ENCODE measurements at places on chromosomes 13 and 19.

DNA sequence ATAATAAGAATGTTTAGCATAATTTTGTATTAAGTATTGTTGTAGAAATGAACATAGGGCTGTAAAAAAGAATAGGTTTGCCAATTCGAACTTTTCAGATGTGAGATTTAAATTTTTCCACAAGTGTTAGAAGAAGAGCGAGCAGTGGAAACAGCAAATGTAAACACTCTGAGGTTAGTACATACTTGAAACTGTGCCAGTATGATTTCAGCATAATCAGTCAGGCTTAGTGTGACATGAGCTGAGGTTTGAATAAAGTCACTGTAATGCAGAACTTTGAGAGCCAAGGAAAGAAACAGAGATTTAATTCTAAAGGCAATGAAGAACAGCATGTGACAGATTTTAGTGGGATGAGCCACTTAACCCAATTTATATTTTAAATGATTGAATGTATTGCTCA lies 2166.4 kb downstream of the PCDH9 start:
- no peak for DNase-seq

GRCh38 chr19:11560404-11561051 lies 1.5 kb upstream of the ELOF1 start:
- DNase-seq = peak; percentile 32

- DNase-seq = no peak
Measured at GRCh38 chr13:98930151-98930591, 47.7 kb downstream of the DOCK9 start.

DNA sequence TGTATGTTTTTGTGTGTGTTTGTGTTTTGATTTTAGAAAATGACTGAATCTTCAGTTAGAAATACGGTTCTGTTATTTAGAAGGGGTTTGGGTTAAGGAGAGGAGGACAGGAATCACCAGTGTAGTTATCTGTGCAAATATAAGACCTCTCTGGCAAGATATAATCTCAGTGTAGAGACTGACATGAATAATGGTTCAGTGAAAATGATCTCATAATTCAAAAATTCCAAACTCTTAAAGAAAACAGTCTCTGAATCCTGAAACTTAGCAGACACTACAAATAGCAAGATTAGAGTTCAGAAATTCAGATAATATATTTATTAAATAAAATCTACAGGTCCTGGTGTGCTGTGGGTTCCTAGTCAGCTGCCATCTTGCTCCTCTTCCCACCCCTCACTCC lies 73.5 kb downstream of the PDS5B start:
- DNase-seq = no peak

DNA sequence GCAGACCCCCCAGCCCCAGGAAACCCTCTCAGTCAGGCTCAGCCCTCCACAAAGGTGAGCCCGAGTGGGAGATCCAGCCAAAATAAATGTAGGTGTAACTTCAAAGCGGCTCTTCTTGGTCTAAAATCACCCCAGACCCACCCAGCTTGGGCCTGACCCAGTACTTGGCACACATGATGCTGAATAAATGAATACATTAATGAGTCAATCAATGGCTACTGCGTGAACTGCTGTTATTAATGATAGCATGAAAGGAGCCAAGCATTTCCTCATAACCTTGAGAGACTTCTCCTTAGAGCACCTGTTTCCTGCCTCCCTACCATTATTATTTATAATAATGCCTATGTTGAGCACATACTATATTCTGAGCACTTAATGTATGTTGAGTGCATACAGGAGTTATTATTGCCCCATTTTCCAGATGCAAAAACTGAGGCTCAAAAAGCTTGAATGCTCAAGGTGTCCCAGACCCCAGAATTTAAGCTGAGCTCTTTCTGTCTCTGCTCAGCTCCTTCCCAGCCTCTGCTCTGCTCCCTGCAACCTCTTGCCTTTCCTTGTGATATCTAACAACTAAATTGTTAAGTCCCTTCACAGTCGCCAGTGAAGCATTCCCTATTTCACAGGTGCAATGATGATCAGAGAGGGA lies 4.3 kb downstream of the NOTCH3 start:
- DNase-seq = no peak

DNA sequence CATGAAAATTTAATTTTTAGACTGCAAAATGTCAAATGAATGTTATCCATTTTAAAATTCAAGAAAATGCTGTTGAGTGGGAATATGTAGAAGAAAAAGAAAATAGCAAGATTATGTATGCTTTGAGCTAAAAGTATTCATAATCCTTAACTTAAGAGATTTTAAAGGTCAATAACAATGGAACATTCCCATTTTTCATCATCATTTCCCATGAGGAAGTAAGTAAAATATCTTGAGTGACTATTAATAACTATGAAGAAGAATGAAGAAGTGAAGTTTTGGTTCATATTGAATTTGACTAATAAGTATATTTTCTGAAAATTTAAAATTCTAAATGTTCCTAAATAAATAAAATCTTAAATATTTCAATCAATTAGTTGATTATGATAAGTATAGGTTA lies 273.4 kb downstream of the DACH1 start:
- no peak for DNase-seq

DNA sequence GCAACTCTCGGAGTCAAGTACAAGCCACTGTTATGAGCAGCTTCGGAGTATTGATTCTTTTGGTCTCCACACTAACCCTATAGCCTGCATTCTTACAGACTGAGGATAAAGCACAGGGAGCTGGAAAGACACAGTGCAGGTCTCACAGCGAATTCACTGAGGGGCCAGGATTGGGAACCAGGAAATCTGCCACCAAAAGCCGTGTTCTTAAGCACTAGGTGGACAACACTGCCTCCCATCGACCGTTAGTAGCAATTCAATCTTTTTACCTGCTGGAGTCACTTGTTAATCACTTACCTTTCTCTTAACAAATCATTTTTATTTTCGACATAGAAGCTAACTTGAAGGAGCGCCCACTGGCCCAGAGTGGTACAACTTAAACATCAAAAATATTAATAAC lies 6.3 kb downstream of the PMIS2 start:
- no peak for DNase-seq

DNA sequence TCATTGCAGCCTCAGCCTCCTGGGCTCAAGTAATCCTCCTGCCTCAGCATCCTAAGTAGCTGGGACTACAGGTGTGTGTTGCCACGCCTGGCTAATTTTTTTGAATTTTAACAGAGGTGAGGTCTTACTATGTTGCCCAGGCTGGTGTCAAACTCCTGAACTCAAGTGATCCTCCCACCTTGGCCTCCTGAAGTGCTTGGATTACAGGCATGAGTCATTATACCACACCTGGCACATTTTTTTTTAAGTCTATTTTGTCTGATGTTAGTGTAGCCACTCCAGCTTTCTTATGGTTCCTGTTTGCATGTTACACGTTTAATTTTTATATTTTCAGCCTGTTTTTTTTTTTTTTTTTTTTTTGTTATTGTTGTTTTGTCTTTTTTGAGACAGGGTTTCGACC lies 24.8 kb downstream of the KDM4B start:
- DNase-seq = no peak

DNA sequence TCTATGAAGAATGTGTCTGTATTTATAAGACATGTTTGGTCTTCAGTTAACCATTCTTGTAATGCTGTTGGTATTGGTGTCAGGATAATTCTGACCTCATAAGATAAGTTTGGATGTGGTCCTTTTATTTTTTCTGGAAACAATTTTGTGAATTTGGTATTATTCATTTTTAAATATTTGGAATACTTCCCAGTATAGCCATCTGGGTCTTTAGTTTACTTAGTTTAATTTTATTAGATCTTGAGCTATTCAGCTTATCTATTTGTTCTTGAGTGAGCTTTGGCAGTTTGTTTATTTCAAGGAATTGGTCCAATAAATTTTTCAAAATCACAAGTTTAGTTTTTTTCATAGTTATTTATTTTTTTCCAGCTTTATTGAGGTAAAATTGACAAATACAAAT lies 335.4 kb upstream of the PCDH20 start:
- no peak for DNase-seq

DNA sequence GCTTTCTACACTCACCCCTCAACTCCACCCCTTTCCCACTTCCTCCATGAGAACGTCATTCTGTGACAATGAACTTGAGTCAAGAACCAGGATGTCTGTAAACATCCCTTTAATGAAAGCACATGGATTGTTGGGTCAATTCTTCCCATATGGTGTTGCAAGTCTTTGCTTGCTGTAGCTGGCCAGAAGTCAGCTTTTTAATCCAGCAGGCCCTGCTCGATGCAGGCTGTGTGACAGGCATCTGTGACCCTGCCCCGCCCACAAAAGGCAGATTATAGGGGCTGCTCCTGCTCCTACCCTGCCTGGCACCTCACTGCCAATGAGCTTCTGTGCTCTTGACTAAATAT lies 78.0 kb downstream of the STARD13 start:
- no peak for DNase-seq

DNA sequence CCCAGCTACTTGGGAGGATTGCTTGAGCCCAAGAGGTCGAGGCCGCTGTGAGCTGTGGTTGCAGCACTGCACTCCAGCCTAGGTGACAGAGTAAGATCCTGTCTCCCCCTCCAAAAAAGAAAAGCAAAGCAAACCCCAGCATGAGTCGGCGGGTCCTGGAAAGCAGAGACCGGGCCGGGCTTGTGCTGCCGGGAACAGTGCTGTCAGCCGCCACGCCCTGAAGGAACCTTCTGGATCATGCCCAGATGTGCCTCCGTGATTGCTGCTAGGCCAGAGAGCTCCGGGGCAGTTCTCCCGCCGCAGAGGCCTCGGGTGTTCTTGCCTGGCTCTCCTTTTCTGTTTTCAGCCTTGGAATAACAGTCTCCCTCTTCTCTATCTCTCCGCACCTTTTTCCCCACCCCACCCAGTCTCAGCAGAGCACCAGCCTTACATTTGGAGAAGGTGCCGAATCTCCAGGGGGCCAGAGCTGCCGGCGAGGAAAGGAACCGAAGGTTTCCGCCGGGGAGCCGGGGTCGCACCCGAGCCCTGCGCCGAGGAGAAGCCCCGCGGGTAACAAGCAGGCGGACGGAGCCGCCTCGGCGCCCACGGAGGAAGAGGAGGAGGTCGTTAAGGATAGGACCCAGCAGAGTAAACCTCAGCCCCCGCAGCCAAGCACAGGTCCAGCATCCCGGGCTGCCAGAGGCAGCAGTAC lies 181.9 kb downstream of the STK24 start:
- DNase-seq = no peak

DNA sequence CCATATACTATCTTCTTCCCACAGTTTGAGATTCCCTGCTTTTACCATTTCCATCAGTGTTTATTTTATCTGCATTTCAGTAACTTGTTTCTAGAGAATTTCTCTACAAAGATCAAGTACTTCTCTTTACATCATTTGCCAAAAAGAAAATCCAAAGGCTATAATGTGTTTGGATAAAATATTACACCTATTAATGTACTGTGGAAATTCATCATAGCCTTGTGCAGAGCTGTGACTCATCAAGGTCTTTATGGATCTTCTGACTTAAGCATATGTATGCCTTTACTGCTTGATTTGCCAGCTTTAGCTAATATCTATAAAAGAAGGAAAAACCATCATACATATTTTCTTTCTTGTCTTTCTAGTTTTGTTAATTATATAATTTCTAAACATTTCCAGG lies 9.6 kb upstream of the HTR2A start:
- DNase-seq = no peak

GRCh38 chr13:110116072-110116487 lies 190.9 kb downstream of the COL4A1 start:
- DNase-seq = no peak

DNA sequence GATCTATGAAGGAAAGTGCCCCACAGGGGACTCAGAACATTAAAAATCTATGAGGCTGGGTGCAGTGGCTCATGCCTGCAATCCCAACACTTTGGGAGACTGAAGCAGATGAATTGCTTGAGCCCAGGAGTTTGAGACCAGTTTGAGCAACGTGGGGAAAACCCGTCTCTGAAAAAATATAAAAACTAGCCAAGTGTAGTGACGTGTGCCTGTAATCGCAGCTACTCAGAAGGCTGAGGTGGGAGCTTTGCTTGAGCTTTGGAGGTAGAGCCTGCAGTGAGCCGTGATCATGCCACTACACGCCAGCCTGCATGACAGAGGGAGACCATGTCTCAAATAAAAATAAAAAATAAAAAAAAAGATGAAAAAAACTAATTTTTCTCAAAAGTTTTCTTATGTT lies 1070.6 kb downstream of the PCDH9 start:
- DNase-seq = no peak

DNA sequence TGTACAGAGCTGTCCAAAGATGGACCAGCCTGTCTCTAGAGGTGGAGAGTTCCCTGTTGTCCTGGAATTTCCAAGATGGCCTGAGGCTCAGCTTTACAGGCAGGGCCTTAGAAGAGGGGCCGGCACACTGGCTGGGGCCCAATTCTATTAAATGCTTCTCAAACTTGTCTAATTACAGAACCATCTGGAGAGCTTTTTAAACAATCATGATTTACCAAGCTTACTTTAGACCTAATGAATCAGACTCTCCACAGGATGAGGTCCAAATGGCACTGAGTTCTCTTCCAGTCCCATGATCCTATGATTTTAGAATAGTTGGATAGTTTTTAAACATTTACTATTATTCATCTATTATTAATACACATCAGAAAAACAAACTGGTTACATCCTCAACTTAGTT lies 123.5 kb downstream of the DNAJC3 start:
- no peak for DNase-seq

DNA sequence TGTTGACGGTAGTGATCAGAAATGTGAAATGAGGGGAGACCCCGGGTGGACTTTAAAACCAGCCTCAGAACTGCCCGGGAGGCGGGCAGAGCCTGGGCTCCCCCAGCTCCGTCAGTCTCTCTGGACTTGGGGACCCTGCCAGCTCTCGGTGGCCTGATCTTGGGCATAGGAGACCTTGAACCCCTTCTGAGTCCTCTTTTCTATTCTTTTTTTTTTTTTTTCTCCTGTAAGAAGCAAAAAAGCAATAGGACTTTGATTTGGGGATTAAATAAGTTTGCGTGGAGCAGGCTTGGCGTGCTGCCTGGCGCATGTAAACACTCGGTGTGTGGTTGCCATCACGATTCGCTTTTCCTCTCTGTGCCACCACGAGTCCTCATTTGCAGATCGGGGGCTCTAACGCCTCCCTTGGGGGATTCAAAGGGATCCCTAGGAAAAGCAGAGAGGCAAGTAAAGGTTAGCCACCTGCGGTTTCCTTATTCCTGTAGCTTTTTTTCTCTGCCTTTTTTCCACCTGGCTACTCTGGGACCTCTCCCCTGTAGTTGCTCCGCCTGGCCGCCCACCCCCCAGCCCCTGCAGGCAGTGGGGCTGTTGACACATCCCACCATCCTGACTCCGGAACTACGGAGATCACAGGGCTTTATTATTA lies 1.3 kb downstream of the SAFB start:
- no peak for DNase-seq

DNA sequence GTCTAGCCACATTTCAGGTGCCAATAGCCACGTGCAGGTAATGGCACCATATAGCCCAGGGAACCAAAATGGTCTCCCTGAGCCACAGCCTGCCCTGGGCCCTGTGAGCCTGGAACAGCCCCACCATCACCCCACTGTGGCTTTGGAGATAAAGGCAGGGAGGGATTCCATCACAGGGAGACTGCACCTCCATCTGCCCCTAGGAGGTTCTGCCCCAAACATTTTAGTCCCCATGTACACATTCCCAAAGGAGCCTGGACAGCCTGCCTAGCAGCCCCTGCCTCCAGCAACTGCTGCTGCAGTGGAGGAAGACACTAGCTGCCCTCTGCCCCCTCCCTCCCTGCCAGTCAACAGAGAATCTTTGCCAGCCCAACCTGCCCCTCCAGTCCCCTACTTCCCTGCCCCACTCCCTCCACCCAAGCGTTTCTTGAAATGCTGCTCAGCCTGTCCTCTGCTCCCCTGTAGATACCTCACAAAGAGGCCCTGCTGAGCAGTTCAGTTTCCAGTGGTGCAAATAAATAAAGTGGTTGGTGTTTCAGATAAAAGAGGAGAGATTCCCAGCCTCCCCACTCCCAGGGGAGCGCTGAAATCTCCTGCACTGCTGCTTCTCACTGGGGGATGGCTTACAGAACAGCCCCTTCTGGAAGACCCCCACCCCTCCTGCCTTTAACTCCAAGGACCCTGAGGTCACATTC lies 921.8 kb downstream of the UQCRFS1 start:
- no peak for DNase-seq

Data from NCI-H2171 (cell line).